ENCODE measurements at places on chromosomes 2 and 18. TPM values are rescaled to one million over a fixed set of nuclear protein-coding genes. Genes with fewer than 3 reads are reported as not detected.

GRCh38 chr2:28445448-28446258, 50.2 kb upstream of the PLB1 start:
- H3K27me3 ChIP-seq: no peaks in the 10 kb centered on the region
- H3K36me3 ChIP-seq: no peaks in the 10 kb centered on the region
- H3K27ac ChIP-seq: peak overlapping the region; percentile 88
- no peak for DNase-seq

DNA sequence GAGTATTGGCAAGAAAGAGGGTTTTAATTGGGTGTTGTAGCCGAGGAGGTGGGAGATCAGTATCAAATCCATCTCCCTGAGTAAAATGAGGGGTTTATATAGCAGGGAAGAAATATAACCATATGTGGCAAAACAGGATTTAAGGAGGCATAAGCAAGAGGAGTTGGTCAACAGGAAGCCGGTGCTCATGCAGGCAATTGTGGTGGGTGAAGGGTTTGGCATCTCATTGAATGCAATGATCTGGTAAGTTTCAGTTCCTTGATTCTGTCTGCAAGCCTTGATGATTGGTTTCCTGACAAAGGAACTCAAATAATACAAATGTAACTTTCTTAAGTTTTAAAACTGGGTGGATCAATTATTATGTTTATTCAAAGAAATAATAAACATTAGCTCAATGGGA, 564.4 kb upstream of the LINC00305 start:
- H3K27ac ChIP-seq: no peak overlapping the region
- H3K4me3 ChIP-seq: no peak overlapping the region
- no peaks in the 10 kb centered on the region for H3K27me3 ChIP-seq
- no peaks in the 10 kb centered on the region for H3K4me1 ChIP-seq

GRCh38 chr2:111666160-111666559, 217.8 kb downstream of the ANAPC1 start:
- DNase-seq: no peak
- H3K4me3 ChIP-seq: no peak overlapping the region
- H3K27me3 ChIP-seq: no peaks in the 10 kb centered on the region
- peaks cover 28% of the 10 kb centered on the region for H3K4me1 ChIP-seq

GRCh38 chr18:23468753-23469459, 15.8 kb downstream of the RIOK3 start:
- no peaks in the 10 kb centered on the region for H3K27me3 ChIP-seq
- H3K36me3 ChIP-seq: peaks cover 30% of the 10 kb centered on the region
- no peak overlapping the region for H3K27ac ChIP-seq
- no peak for DNase-seq
- no peaks in the 10 kb centered on the region for H3K4me1 ChIP-seq

Gene OSR1
- total RNA-seq: 32.3 TPM

- H3K4me1 ChIP-seq: peaks cover 3% of the 10 kb centered on the region
- DNase-seq: no peak
- no peaks in the 10 kb centered on the region for H3K36me3 ChIP-seq
- no peak overlapping the region for H3K27ac ChIP-seq
Observed at GRCh38 chr18:37320317-37320716, 245.3 kb downstream of the CELF4 start.

GRCh38 chr2:189830510-189830909, 46.3 kb downstream of the PMS1 start:
- peaks cover 12% of the 10 kb centered on the region for H3K36me3 ChIP-seq
- H3K27ac ChIP-seq: no peak overlapping the region
- H3K4me3 ChIP-seq: no peak overlapping the region
- peaks cover 22% of the 10 kb centered on the region for H3K4me1 ChIP-seq

DNA sequence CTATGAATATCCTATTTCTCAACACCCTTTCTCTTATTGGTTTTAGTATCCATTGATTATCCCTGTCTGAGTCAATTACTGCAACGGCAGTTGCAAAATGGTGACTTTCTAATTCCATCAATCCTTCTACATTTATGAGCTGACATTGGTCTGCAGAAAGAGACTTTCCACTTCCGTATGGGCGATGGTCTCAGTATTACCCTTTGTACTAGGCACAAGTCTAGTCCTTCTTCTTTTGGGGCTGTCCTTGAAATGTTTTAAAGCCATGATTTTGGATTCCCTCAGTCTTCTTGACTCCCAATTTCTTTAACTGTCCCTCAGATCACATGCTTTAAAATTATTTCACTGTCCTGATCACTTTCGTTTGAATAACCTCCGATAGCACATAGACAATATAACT, 32.7 kb upstream of the SOCS6 start:
- no peaks in the 10 kb centered on the region for H3K36me3 ChIP-seq
- no peak for DNase-seq
- no peak overlapping the region for H3K4me3 ChIP-seq
- H3K27me3 ChIP-seq: peaks cover 2% of the 10 kb centered on the region
- H3K4me1 ChIP-seq: no peaks in the 10 kb centered on the region

Gene TET3
- total RNA-seq: 32.2 TPM

- DNase-seq: no peak
- H3K4me3 ChIP-seq: no peak overlapping the region
- H3K27ac ChIP-seq: no peak overlapping the region
- H3K4me1 ChIP-seq: no peaks in the 10 kb centered on the region
- no peaks in the 10 kb centered on the region for H3K27me3 ChIP-seq
Observed at GRCh38 chr2:52904355-52904891, 863.2 kb upstream of the CHAC2 start.

Gene IL1B
- total RNA-seq: not detected

Gene NEDD4L
- total RNA-seq: 21.6 TPM

Gene L3MBTL4
- total RNA-seq: 0.41 TPM

DNA sequence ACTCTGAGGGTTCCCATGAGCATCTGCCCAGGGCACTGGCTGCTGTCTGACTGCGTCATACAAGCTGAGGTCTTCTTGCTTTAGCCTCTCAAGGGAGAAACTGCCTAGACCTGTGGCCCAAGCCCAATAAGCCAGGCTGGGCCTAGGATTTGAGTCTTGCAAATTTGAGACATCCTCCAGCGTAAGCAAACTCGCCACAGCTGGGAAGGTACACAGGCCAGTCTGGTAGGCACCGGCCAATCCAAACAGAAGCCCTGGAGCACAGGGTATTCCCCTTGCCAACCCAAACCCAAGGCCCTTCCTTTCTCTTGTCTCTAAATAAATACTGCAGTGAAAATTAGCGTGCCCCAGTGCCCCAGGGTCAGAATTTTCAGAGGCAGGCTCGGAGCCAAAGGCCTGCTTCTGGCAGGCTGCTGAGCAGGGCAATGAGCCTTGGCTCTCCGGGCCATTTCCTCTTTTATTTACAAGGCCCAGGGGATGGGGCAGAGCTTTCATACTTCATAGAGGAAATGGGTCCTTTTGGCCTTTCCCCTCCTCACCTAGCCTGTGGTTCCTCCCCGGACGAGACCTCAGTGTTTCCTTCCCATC, 33.3 kb downstream of the POLR1A start:
- peaks cover 44% of the 10 kb centered on the region for H3K36me3 ChIP-seq
- peaks cover 41% of the 10 kb centered on the region for H3K4me1 ChIP-seq
- no peaks in the 10 kb centered on the region for H3K27me3 ChIP-seq
- DNase-seq: no peak
- H3K4me3 ChIP-seq: no peak overlapping the region
- H3K27ac ChIP-seq: peak overlapping the region; percentile 90

DNA sequence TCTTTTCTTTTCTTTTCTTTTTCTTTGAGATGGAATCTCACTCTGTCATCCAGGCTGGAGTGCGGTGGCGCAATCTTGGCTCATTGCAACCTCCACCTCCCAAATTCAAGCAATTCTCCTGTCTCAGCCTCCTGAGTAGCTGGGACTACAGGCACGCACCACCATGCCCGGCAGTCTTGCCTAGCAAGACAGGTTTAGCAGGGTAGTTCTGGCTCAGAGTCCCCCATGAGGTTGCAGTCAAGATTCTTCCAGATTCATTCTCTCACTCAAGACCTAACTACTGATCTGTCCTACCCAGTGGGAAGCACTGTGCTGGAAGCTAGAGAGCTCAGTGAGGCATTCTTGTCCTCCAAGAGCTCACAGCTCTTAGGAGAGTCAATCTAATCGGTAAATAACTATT, 17.6 kb upstream of the ZAP70 start:
- peaks cover 2% of the 10 kb centered on the region for H3K36me3 ChIP-seq
- no peaks in the 10 kb centered on the region for H3K27me3 ChIP-seq
- H3K4me1 ChIP-seq: peaks cover 7% of the 10 kb centered on the region
- DNase-seq: no peak

- no peak for DNase-seq
- no peak overlapping the region for H3K4me3 ChIP-seq
- H3K4me1 ChIP-seq: peaks cover 42% of the 10 kb centered on the region
- peak overlapping the region; percentile 23 for H3K27ac ChIP-seq
Observed at GRCh38 chr2:39377226-39377939, 59.7 kb downstream of the MAP4K3 start.

GRCh38 chr2:20419752-20420151, 27.1 kb upstream of the RHOB start:
- H3K27ac ChIP-seq: no peak overlapping the region
- peaks cover 55% of the 10 kb centered on the region for H3K4me1 ChIP-seq
- DNase-seq: no peak
- no peak overlapping the region for H3K4me3 ChIP-seq
- H3K36me3 ChIP-seq: no peaks in the 10 kb centered on the region
- H3K27me3 ChIP-seq: no peaks in the 10 kb centered on the region

Gene SKOR2
- total RNA-seq: not detected

DNA sequence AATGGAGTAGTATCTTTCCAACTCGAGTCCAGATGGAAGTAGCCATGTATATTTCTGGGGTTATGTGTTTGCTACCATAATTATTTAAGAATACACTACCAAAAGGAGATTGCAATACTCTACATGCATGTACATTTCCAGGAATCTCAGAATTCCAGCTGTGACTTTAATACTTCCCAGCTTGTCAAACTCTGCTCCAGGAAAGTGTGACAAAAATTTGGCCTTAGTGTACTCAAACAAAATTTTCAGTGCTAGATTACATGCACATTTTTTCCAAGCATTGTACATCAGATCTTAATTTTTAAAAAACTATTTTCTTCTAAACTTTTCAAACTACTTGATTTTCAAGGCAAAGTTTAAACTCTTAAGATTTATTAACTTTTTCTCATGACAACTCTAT, 1791.6 kb downstream of the SUCLG1 start:
- no peak overlapping the region for H3K27ac ChIP-seq
- no peak for DNase-seq
- no peaks in the 10 kb centered on the region for H3K4me1 ChIP-seq
- H3K27me3 ChIP-seq: peaks cover 2% of the 10 kb centered on the region
- H3K4me3 ChIP-seq: no peak overlapping the region

DNA sequence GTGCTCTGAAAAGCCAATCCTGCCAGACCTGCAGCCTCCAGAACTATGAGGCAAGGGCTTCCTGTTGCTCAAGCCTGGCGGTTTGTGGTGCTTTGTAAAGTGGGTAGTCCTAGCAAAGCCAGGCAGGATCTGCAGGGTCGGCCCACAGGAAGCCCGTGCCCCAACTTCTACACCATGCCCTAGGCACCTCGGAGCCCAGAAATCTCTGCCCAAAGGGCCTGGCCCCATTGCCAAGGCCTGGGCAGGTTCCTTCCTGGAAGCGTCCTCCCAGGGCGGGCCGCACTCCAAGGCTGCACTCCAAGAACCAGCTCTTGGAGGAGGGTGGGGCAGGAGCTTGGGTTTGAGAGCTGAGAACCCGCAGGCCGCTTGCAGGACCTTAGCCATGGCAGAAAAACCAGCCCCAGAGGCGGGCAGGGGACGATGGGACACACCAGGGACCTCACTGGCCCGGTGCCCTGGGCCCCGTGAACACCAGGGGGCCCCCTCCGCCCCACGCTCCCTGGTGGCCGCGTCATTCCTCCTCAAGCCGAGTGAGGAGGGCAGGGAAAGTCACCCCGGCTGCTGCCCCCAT, 37.2 kb upstream of the ID2 start:
- no peak overlapping the region for H3K27ac ChIP-seq
- DNase-seq: no peak
- no peaks in the 10 kb centered on the region for H3K4me1 ChIP-seq
- H3K27me3 ChIP-seq: no peaks in the 10 kb centered on the region

Gene FBLN7
- 0.77 TPM for total RNA-seq

- H3K27ac ChIP-seq: no peak overlapping the region
- no peak overlapping the region for H3K4me3 ChIP-seq
- no peaks in the 10 kb centered on the region for H3K27me3 ChIP-seq
- H3K4me1 ChIP-seq: peaks cover 33% of the 10 kb centered on the region
Observed at GRCh38 chr2:27713201-27713600, 49.5 kb downstream of the SLC4A1AP start.

DNA sequence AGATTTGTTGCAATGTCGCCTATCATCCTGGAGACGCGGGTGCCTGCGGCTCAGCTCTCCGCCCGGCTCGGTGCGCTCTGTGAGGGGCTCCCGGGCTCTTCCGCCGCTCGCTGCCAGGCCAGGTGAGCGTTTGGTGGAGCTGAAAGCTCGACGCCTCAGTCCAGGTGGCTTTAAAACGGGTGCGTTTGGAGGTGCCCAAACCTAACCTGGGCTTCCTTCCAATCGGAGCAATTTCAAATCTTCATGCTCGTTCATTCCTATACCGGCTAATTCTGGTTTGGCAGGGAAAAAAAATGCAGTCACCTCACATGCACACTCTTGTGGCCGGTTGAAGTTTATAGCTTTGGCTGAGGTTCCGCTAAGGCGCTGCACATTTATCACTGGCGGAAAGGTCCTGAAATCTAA, at the start of gene SLC16A14:
Gene SLC16A14 (minus strand): TSS at position 274 of the 405 bp plus-strand sequence. CDS start 9,572 bp downstream, outside the sequence.
- DNase-seq: no peak
- no peaks in the 10 kb centered on the region for H3K27me3 ChIP-seq
- H3K4me3 ChIP-seq: peak within 1 kb of the TSS; percentile 88
- no peaks in the 10 kb centered on the region for H3K36me3 ChIP-seq

DNA sequence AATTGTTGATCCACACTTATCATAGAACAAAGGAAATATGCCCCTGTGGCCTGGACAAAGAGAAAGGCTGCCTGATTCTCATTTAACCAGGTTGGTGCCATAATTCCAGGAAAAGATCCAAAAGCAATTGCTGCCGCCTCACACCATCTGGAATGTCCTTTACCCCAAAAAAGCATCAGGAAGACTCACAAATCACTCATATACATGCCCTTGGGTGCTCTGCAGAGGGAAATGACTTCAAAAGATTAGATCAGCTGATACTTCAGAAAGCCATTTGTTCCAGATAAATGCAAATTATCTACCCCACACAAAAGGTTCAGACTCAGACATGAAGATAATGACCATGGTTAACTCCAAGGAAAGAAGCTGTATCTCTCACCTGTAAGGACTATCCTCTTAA, 285.8 kb downstream of the C1D start:
- DNase-seq: no peak
- H3K4me3 ChIP-seq: no peak overlapping the region
- H3K36me3 ChIP-seq: no peaks in the 10 kb centered on the region
- H3K27ac ChIP-seq: no peak overlapping the region
- peaks cover 5% of the 10 kb centered on the region for H3K27me3 ChIP-seq
- H3K4me1 ChIP-seq: peaks cover 9% of the 10 kb centered on the region

- no peak overlapping the region for H3K4me3 ChIP-seq
- no peak overlapping the region for H3K27ac ChIP-seq
- peaks cover 6% of the 10 kb centered on the region for H3K4me1 ChIP-seq
- peaks cover 10% of the 10 kb centered on the region for H3K36me3 ChIP-seq
Observed at GRCh38 chr2:106107509-106108131, 86.5 kb downstream of the UXS1 start.
